ENCODE measurements at places on chromosomes 13 and 19.
A peak's percentile ranks its signal among the peaks of the same experiment; 100 is the strongest.

DNA sequence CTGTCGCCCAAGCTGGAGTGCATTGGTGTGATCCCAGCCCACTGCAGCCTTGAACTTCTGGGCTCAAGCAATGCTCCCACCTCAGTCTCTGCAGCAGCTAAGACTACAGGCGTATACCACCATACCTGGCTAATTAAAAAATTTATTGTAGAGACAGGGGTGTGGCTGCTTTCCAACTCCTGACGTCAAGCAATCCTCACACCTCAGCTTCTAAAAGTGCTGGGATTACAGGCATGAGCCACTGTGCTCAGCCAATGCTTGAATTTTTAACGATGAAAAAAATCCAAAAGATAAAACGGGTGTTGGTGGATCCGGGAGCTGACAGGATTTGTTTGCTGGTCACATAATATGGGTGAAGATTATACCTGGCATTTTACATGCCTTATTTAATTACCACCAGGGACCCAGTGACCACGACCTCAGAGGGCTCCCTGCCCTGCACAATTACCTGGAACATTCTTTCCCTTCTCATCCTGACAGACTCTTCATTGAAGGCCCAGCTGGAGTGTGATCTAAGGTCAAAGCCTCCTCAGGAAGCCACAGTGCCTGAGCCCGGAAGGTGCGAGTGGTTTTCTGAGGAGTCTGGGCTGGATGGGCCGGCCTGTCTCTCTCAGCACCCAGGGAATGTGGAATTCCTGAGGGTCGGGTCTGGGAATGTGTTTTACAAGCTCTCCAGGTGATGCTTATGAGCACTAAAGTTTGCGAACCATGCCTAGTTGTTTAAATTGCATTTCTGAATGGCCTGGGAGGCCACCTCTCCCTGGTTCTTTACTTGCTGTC, 193.3 kb downstream of the USP12 start:
- no peak for DNase-seq

GRCh38 chr13:25977216-25977615, 74.6 kb downstream of the SHISA2 start:
- DNase-seq = no peak

DNA sequence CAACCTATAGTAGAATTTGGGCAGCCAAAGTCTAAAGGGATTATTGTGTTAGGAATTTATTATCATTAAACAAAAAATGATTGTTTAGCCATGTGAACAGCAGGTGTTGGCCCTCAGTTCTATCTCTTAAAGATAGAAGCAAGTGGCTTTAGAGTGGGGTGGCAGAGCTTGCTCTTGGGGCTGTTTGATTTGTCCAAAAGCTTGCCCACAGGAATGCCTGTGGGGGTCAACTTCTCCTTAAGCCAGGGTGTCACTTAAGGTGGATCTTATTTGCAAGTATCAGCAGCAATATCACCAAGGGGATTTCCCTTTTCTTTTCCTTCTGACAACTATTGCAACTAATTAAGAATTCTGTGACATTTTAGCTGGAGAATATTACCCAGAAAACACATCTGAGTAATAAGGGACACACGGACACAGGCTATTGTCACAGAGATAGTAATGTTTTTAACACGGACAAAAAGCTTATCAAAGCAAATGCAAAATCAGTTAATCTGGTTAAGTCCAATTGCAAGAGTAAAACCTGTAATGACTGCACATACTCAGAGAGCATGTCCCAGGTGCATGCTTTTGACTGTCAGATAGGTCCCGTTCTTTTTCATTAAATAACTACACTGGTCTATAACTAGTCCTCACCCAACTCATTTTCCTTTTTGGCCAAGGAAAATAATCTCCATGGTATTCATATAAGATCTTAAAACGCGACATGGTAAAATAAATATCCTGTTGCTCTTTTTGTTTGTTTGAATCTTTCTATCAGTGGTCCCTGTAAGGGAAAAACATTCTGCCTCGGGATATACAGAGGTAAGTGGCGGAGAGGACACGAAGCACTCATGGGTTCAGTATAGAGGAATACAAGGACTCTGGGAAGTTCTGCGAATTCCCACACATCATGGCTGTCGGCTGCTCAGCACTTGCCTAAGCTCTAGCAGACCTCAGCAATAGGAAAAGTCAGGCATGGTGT, 172.1 kb upstream of the RFC3 start:
- DNase-seq = no peak

- peak; percentile 27 for DNase-seq
These were observed 903.1 kb downstream of the SLITRK6 start for GRCh38 chr13:84896128-84896527.

DNA sequence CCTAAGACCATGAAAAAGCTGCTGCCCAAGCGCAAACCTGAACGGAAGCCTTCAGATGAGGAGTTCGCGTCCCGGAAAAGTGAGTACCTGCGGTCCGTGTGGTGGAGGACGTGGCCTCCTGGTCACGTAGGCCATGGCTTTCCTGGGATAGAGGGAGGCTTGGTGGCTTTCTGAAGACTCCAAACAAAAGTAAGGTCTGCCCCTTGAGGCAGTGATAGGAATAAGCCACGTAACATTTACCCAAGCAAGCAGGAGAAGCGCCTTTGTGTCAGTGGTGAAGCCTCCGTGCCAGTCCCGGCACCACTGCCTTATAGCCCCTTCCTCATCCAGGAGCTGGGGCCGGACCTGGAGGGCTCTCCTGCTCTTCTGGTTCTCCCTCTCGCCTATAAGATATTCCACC, 34.3 kb upstream of the TEX29 start:
- no peak for DNase-seq

DNA sequence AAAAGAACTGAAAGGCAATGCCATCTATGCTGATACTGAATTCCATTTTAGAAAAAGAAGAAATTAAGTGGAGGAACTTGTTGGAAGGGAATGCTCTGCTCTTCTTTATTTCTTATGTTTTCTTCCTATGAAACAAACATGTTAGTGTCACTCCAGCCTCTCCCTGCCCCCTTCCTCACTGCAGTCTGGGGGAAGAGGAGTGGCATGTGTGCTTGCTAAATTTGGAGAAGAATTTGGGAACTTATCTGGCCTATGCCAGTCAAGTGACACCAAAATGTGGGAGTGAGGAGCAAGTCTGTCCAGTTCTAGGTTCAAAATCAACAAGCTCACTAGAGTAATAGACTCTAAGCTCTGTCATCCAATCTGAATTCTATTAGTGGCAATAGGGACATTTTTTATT, 214.6 kb downstream of the RBM26 start:
- DNase-seq = no peak
